NCI-H1105 treated with DMSO at 0.1 percent for 48 hours (cell line): ENCODE measurements at places on chromosomes 5 and 9.

GRCh38 chr5:61280205-61280604 lies 51.9 kb upstream of the ZSWIM6 start:
- peak; percentile 90 for DNase-seq

- no peak for DNase-seq
Observed at GRCh38 chr5:141882594-141883183, 4.5 kb upstream of the PCDH1 start.

- DNase-seq = no peak
Observed at GRCh38 chr9:38250279-38251035, 142.0 kb upstream of the ALDH1B1 start.

GRCh38 chr5:10583663-10584572 lies 20.0 kb downstream of the ANKRD33B start:
- DNase-seq = peak; percentile 64

- no peak for DNase-seq
Observed at GRCh38 chr9:72704688-72705375, 183.4 kb downstream of the TMC1 start.

GRCh38 chr5:140321796-140322195 lies 18.9 kb upstream of the PFDN1 start:
- no peak for DNase-seq

DNA sequence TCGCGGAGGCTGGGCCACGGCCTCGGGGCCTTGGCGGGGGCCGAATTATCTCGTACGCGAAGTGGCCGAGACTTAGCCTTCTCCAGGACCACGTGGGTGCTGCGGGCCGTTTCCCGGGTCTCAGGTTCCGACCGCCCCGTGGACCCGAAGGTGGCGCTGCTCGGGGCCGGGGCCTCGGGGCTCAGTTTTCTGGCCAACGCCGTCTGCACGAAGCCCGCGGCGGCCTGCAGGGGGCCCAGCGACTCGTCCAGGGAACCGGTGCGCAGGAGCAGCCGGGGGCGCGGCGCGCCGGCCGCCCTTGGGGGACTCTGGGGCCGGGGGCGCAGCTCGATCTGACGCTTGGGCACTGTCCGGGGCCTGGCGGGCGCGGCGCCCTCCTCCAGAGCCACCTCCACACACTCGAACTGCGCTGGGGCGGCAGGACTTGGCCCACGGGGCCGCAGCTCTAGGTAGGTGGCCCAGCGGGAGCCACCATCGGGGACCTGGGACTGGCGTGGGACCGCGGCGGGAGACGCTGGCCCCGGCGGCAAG lies 716 bp downstream of the PROB1 start:
- no peak for DNase-seq

DNA sequence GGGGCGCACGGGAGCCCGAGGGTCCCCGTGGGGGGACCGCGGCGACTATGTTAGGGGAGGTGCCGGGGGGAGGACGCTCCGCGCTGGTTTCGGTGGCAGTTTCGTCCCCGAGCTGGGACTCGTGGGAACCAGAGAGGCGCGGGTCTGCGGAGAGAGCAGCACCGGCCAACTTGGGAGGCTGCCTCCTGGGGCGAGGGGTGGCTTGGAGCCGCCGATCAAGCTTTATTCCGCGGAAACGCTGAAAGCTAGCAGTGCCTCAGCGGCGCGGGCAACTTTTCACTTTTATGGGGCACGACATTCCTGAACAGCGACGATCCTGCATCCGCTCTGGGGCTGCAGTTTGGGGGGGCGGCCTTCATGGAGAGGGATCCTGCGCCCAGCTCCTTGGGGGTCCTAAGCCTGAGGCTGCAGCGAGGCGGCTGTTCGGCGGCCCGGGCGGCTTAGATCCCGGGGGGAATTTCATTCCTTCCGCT lies 369 bp downstream of the OCLN start:
- peak; percentile 44 for DNase-seq

DNA sequence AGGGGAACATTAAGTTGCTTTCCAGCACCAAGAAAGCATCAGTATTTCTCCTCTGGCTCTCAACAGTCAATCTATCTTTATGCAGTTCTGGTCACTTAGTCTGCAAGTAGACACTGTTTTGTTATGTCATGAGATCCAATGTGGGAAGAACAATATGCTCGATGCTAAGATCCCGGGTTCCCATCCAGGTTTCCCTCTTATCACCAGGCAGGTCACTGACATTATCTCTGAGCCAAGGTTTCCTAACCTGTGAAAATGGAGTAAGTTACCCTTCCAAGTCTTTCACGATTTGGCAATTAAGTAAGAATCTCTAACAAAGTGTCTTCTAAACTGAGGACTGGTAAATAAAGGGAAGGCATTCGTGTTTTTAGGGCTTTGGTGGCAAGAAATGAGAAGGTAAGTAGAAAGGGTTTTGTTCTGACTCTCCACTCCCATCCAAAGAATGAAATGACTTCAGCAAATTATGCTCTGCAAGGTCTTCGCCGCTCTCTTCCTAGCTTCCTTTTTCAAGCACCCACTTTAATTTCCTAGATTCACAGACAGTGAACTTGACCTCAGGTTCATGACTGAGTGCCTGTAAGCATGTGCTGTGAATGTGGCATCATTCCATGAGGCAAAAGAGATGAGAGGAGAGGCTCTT lies 86.4 kb downstream of the DCP2 start:
- DNase-seq = no peak

- DNase-seq = no peak
Observed at GRCh38 chr9:82563841-82564240, 499.1 kb downstream of the RASEF start.

GRCh38 chr5:168023191-168023590 lies 268.3 kb upstream of the WWC1 start:
- DNase-seq = no peak

- no peak for DNase-seq
Observed at GRCh38 chr9:4096121-4096520, 203.7 kb downstream of the GLIS3 start.

DNA sequence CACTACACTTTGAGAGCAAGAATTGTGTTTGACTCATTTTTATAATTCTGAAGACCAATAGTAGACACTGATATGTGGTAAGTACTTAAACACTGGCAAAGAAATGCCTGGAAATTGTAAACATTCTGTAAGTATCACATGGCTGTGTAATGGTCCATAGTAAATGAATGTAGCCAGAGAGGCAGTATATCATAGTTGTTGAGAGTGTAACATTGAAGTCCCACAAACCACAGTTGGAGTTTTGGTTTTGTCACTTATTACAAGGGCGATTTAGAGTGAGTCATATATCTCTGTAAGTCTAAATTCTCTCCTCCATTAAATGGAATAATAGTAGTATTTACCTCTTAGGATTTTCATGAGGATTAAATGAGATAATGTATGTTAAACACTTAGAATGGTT lies 181.1 kb upstream of the MEF2C start:
- no peak for DNase-seq

- DNase-seq = no peak
Observed at GRCh38 chr9:74025402-74025925, 471.7 kb upstream of the RORB start.

- no peak for DNase-seq
Observed at GRCh38 chr5:19795218-19795617, 192.8 kb downstream of the CDH18 start.

DNA sequence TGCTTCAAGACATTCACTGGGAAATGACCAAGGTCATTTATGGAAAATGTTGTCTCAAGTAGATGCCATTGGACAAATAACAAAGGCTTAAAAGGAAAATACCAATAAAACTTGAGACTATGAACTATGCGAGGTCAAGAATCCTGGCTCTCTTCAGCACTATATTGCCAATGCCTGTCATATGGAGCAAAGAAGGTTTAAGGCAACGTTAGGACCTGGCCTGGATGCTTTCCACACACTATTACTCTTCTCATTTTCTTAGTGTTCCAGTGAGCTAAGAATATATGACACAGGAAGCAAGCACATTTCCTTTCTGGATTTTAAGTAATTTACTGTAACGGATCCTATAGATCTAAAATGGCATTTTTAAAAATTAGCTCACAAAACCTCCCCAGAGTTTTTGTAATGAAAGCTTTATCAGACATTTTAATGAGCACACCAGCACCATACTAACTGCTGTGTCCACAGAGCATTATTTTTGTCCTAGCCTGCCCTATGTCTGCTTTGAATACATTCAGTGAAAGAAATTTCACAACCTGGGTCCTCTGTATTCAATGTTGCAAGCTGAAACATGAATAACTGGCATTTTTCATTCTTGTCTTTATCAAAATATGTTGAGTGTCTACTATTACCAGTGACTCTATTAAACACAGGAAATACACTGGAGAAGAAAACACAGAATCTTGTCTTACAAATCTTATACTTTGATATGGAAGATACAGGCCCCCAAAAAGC lies 315.6 kb downstream of the CETN3 start:
- DNase-seq = no peak

GRCh38 chr5:5159282-5160103 lies 19.4 kb downstream of the ADAMTS16 start:
- DNase-seq = no peak

GRCh38 chr5:151451626-151452520 lies 4.5 kb downstream of the SLC36A1 start:
- DNase-seq = no peak

DNA sequence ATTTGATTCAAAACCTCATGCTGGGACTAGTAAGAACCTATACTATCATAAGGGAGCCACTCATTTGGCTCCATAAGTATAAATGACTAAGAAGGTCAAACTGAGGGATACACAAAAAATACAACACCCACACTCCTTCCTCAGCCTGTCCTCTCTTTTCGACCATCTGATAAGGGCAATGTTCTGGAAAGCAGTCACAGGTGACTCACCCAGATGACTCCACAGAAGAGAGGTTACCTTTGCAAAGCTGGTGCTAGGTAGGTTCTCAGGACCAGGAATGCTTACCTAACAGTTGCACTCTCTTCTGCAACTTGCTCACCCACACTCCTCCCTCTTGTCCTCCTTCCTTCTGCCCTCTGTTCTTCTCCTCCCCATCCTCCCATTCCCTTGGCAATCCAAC lies 32.9 kb downstream of the LHFPL2 start:
- DNase-seq = no peak

DNA sequence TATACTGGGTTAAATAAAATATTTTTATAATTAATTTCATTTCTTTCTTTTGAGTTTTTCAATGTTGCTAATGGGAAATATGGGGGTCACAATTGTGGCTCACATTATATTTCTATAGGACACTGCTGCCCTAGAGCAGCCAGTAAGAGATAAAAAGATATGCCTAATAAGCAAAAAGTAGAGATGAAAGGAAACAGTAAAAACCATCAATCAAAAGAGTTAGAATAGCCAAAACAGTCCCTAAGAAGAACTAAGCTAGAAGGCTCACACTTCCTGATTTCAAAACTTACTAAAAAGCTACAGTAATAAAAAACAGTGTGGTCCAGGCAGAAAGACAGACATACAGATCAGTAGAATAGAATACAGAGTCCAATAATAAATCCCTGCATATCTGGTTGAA lies 104.4 kb downstream of the FANCC start:
- DNase-seq = no peak

DNA sequence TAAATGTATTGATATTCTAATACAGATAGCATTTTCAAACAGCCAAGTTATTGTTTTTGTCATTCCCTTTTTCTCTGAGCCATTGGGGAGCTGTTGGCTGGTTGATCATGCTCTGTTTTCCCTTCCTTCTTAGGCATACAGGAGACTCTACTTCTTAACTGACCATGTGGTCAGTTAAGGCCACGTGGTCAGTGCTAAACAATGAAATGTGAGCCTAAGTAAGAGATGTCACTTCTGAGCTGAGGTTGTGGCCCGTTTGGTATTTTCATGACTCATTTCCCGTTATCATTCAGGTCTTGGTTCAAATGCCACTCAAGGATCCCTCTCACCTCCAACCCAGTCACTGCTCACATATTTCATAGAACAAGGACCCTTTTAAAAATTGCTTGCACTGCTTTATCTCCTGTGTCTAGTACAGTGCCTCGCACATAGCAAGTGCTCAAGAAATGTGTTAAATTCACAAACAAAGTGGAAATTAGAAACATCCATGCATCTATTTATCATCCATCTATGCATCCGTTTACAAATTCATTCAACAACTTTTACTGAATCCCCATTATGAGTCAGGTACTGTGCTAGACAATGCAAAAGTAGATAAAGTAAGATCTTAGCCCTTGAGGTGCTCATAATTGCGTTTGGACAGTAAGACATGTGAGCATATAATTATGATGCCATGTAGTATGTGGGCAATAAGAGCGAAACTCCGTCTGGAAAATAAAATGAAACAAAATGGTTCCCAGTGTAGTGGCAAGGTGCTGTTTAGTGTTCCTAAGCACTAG lies 50.7 kb downstream of the ARRDC3 start:
- DNase-seq = no peak

DNA sequence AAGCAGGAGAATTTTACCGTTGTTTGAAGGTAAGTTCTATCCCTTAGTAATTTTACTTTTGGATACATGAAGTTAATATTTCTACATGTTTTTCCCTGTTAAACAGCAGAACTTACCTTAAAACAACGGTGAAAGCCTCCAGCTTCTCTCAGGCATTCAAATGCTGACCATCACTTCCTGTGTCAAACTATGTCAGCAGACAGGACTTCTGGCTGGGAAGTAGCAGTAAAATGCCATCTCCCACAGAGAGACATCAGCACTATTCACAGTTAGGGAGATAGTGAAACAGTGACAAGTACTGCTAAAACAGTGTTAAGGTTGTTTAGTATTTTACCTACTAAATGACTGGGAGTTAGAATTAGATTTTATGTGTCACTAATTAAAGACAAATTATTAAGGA lies 34.2 kb upstream of the GOLGA1 start:
- DNase-seq = no peak

DNA sequence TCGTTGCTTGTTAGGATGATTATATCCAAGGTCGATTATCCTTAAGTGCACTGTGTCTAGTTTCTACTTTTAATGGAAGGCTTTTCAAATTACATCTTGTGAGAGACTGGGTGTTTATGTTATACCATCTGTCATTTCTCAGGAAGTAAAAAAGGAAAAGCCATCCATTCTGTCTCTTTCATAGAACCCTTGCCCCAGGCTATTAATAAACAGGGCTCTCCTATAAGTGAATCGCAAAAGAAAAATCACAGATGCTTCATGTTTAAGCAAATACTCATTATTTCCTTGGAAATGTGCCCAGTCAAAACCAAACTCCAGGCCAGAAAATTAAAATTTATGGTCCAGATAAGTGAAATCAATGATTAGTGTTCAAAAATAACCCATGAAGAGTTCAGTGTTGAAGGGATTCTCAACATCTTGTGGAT lies 58.1 kb downstream of the STARD4 start:
- peak; percentile 93 for DNase-seq

DNA sequence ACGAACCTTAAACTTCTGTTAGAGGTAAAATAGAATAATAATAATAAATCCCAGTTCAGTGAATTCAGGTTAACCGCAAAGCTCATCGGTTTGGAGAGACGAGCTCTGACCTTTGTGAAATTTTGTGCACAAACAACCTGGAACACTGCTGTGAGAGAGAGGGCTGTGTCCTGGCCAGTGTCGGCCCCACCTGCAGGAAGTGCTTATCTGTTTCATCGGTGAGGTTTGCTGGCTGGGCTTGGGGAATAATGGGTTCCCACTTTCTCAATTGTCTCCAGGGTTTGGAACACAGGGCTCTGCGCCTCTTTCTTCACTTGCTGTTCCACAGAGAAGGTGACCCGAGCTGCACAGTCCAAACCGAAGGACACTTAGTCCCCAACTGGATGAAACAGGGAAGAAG lies 19.3 kb upstream of the CLPTM1L start:
- DNase-seq = no peak

- no peak for DNase-seq
Observed at GRCh38 chr5:107449369-107449768, 221.4 kb downstream of the EFNA5 start.

- no peak for DNase-seq
Observed at GRCh38 chr5:38463634-38464521, 92.6 kb downstream of the LIFR start.

- no peak for DNase-seq
Observed at GRCh38 chr5:153159616-153160015, 330.9 kb upstream of the GRIA1 start.
